Gastroesophageal sphincter (tissue), 4 donors: ENCODE measurements at places on chromosomes 11 and 22. TPM values are rescaled to one million over a fixed set of nuclear protein-coding genes. Genes with fewer than 3 reads are reported as not detected.

- ATAC-seq, result no peak
- no peaks in the 10 kb centered on the region for H3K36me3 ChIP-seq
- H3K4me3 ChIP-seq, result peak within 1 kb of the TSS; percentile 44
- no peaks in the 10 kb centered on the region for H3K4me1 ChIP-seq
- H3K27me3 ChIP-seq, result peaks cover 62% of the 10 kb centered on the region
- peak within 1 kb of the TSS; percentile 23 for H3K27ac ChIP-seq
Observed at GRCh38 chr11:45922425-45923082, at the start of gene LARGE2. LARGE2 (plus strand) TSS chr11:45922656; CDS start chr11:45922883, 227 bp downstream.

- H3K36me3 ChIP-seq, result peaks cover 23% of the 10 kb centered on the region
- H3K4me3 ChIP-seq, result peak overlapping the region; percentile 77
- H3K27me3 ChIP-seq, result no peaks in the 10 kb centered on the region
Observed at GRCh38 chr22:31345331-31346254, 553 bp downstream of the PATZ1 start.

DNA sequence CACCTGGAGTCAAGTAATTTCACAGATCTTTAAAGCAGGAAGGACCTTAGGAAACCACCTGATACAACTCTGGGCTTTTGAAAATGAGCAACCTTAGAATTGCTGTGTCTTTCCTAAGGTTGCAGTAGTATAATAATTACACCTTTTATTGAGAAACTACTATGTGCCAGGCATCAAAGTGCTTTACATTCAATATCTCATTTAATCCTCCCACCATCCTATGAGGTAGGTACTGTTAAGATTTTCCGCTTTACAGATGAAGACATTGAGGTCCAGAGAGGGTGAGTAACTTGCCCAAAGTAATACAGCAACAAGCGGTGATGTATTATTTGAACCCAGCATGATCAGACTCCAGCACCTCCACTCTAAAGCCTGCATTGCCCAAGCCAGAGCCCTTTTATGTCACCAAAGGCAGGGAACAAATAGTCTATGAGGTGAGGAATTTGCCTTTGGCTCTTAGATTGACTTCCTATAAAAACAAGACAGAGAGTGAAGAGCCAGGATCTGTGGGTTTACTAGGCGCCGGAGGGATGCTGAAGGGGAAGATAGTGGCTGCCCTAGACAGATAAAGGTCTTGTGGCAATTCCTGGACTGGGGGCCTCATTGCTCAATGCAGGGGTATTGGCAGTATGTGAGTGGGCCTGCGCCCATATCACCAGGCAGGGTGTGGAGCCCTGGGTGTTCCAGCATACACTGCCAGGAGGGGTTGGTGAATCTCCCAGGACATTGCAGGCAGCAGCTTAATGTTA lies 157.1 kb downstream of the FBXO7 start:
- H3K27ac ChIP-seq, result no peak overlapping the region
- H3K36me3 ChIP-seq, result no peaks in the 10 kb centered on the region
- H3K27me3 ChIP-seq, result no peaks in the 10 kb centered on the region

- H3K27me3 ChIP-seq, result no peaks in the 10 kb centered on the region
- H3K4me3 ChIP-seq, result no peak overlapping the region
- ATAC-seq, result no peak
- H3K4me1 ChIP-seq, result no peaks in the 10 kb centered on the region
- no peak overlapping the region for H3K27ac ChIP-seq
Observed at GRCh38 chr11:27122001-27122400, 81.4 kb downstream of the BBOX1 start.

- no peaks in the 10 kb centered on the region for H3K36me3 ChIP-seq
- no peaks in the 10 kb centered on the region for H3K27me3 ChIP-seq
- H3K4me3 ChIP-seq, result no peak overlapping the region
- H3K4me1 ChIP-seq, result no peaks in the 10 kb centered on the region
Observed at GRCh38 chr11:106477776-106478175, 400.3 kb downstream of the AASDHPPT start.

DNA sequence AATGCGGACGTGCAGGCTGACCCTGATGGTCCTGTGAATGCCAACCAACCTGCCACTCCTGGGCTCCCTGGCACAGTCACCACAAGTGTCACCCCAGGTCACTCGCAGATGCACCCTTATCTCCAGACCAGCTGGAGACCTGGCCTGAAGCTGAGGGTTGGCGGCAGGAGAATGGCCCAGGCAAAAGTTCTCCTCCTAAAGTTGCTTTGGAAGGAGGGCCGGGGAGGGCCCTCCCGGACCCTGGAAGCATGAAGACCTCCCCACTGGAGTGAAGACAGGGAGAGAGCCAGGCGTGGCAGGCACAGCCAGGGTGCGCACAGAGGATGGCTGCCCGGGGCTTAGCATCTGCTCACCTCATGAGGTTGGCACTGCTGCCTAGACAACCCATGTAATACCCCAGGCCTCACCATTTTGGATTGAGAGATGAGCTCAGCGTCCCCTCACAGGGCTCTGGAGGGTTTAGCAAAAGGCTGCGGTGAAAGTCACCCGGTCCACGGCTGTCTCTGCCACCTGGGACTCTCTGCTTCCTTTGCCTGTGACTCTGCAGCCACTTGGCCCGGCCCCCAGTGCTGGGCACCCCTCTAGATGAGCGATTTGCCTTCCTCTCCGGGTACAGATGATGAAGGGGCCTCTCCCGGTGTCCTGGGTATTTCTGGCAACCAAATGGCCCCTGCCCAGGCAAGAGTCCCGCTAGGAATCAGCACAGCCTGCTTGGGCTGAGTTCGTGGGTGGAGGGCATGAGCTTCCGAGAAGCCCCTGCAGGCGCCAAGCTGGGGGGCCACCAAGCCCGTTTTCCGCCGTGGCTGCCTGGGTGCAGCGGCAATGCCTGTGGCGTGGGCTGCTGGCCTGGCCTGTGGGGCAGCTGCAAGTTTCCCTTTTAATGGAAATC lies 48.3 kb upstream of the SEPTIN5 start:
- H3K4me3 ChIP-seq, result no peak overlapping the region
- no peaks in the 10 kb centered on the region for H3K36me3 ChIP-seq
- H3K4me1 ChIP-seq, result no peaks in the 10 kb centered on the region
- no peak for ATAC-seq
- H3K27me3 ChIP-seq, result peaks cover 20% of the 10 kb centered on the region

- no peaks in the 10 kb centered on the region for H3K4me1 ChIP-seq
- no peak overlapping the region for H3K4me3 ChIP-seq
- no peak overlapping the region for H3K27ac ChIP-seq
- no peaks in the 10 kb centered on the region for H3K27me3 ChIP-seq
- no peaks in the 10 kb centered on the region for H3K36me3 ChIP-seq
Observed at GRCh38 chr11:38296211-38296776, 1698.3 kb upstream of the RAG2 start.

GLYATL1 gene
- total RNA-seq, result 3.9 TPM

CALCB gene
- not detected for total RNA-seq

OR52I1 gene
- total RNA-seq, result not detected

TRIM34 gene
- total RNA-seq, result 4.8 TPM
